HT-29 (cell line): ENCODE measurements at places on chromosomes 11 and 22. TPM values are rescaled to one million over a fixed set of nuclear protein-coding genes. Genes with fewer than 3 reads are reported as not detected.

Gene OR52E4
- not detected in 2 replicates for total RNA-seq

Gene TFIP11
- 17.9 and 19.4 TPM in 2 replicates for total RNA-seq

Gene ACCSL
- not detected in 2 replicates for total RNA-seq

Gene ART1
- total RNA-seq: not detected in 2 replicates

Gene MYBPC3
- total RNA-seq: 0.05 TPM in 1 of 2 replicates, not detected in the other

Gene ANGPTL5
- total RNA-seq: not detected in 2 replicates

Gene DEFB131B
- not detected in 2 replicates for total RNA-seq

Gene DGCR6
- total RNA-seq: 0.70 and 2.2 TPM in 2 replicates

Gene KCNJ1
- not detected in 2 replicates for total RNA-seq

Gene EXT2
- 61.5 and 66.2 TPM in 2 replicates for total RNA-seq

Gene OR2AG1
- not detected in 2 replicates for total RNA-seq

Gene SGSM1
- total RNA-seq: 0.13 and 0.23 TPM in 2 replicates

Gene USP2
- total RNA-seq: 2.2 and 4.4 TPM in 2 replicates

Gene OSBP2
- 4.1 and 8.2 TPM in 2 replicates for total RNA-seq

Gene CDC42BPG
- 22.7 and 24.7 TPM in 2 replicates for total RNA-seq

Gene FOLR3
- total RNA-seq: not detected in 2 replicates

Gene KRTAP5-10
- total RNA-seq: not detected in 2 replicates

Gene TRIM6
- total RNA-seq: 0.47 and 2.7 TPM in 2 replicates

Gene OR8G1
- not detected in 2 replicates for total RNA-seq

Gene CD3E
- total RNA-seq: not detected in 2 replicates
